Epithelial cell of esophagus (primary cell): ENCODE measurements at places on chromosomes 1 and 21.

GRCh38 chr1:232533328-232533727 lies 96.6 kb downstream of the SIPA1L2 start:
- no peak for DNase-seq

DNA sequence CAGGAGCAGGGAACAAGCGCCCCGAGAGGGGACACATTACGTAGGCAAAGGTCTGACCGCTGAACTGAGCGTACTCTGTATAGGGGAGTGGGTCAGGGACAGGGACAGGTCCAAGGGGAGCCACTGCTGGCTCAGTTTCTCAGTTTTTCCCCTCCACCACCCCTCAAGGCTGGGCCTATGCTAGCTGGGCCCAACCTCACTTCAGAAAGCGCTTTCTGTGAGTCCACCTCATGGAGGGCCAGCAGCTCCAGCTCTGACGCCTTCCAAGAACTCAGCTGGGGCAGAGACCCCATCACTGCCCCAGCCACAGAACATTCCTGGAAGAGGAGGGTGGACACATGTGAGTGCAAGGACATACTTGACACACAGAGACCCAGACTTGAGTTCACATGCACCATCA lies 242.0 kb downstream of the FOXD2 start:
- no peak for DNase-seq

DNA sequence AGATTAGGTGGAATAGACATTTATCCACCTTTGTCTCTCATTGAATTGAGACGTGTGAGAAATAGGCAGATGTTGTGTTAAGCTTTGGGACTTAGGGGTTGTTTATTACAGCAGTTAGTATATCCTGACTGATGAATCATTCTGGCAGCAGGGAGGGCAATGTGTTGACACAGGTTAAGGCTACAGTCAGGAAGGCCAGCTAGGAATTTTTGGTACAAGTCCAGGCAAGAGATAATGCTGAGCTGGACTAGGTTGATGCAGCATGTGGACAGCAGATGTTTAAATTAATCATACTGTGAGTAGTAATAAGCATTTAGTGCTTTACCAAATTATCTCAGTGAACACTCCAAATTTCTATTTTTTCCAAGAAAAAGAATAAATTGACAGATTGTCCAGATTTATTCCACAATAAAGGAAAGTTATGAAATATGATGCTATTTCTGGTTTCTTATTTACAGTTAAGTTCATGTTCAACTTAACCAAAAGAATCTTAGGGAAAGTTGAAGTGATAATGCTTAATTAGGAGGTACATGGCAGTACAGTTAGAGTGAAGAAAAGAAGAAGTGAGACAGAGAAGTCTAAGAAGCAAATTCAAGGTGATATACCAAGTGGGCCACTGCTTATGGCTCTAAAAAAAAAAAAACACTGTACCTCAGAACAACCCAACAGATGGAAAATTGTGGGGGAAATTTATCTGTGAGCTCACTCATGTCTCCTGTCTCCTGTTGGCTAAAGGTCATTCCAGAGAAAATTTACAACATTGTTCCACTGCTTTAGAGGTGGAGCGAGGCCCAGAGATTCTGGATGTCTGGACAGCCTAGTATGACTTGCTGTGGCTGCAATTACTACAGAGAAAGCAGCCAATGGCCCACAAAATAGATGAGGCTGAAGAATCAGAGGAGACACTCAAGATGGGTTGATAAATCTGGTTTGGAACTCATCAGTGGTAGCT lies 102.7 kb upstream of the C21orf91 start:
- peak; percentile 98 for DNase-seq

GRCh38 chr1:155463865-155464650 lies 98.5 kb downstream of the ASH1L start:
- DNase-seq, result peak; percentile 64

DNA sequence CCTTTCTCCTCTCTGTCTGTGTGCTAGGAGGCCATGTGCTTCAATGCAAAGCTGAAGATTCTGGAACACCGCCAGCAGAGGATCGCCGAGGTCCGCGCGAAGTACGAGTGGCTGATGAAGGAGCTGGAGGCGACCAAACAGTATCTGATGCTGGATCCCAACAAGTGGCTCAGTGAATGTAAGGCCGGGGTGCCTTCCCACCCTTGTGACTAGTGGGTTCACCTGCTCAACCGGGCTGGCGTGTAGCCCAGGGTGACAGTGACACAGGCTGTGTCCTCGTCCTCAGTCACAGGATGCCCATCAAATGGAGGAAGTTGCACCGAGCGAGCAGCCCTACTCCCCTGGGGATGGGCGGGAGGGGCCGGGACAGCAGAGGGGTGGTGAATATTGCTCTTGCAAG lies 544.1 kb downstream of the KIF26B start:
- no peak for DNase-seq

DNA sequence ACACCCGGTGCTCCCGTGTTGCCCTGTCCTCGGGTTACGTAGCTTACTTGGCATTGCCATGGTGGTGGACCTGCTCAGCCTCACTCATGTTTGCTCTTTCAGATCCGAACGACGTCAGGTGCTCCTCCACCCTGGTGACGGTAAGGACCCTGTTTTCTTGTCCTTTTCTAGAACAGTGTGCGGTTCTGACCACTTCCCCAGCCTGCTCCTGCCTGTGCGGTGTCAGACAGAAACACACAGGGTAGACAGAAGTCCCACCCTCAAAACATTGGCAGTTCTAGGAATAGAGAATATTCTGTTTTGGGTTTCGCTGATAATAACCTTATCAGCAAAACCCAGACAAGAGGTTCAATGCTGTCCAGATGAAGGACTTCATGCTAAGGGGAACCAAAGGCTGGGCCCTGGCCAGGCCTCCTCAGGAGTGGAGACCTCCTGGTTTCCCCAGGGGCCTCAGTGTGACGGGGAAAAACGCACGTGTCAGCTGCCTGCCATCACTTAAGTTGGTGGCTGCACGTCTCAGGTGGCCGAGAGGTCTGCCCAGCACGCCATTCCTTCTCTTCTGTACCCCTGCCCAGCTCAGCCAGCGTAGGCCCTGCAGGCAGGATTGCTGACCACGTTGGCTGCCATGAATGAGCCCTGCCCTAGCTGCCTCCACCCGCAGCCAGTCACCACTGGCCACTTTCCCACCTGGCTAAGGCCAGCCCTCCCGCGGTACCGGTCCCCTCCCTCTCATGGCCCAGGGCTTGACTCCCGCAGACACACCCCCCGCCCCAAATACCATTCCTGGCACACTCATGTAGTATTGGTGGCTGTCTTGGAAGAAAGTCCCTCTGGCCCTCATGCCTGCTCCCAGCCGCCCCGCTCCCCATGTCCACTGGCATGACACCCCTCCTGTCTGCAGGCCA lies 33.6 kb downstream of the SLC37A1 start:
- DNase-seq, result no peak
